ENCODE measurements at places on chromosomes 6 and 20.

- DNase-seq = no peak
These were observed 405.2 kb downstream of the RFPL4B start for GRCh38 chr6:112752305-112752704.

- no peak for DNase-seq
These were observed 481.9 kb downstream of the C6orf118 start for GRCh38 chr6:164827537-164827936.

DNA sequence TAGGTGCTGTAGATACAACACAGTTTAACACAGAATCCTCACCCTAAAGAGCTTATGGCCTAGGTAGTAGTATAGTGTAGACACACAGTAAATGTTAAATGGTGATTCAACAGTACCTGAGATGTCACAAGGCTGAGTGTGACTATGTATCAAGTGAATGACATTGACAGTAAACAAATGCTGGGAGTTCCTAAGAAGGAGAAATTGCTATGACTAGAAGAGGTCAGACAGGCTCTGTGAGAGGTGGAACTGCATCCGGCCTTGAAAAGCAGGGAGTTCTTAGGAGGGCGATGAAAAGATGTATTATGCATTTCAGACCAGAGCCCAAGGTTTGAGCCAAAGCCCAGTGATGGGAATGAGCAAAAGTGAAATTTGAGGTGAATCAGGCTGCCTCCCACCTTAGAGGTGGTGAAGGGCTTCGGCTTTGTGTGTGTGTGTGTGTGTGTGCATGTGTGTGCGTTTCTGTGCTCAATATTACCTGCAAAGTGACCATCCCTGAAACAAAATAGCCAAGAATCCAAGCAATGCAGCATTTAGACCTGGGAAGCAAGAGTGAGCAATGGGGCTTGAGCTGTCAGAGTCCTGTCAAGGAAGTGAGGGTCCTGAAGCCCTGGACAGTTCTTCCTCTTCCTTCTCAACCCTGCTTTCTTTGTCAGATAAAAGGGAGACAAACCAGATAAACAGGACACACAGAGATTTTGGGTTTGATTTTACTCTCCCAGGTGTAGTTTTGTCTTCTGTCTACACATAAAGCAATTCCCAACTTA is 32.3 kb upstream of the CITED2 start:
- DNase-seq = no peak

GRCh38 chr6:15442467-15442866 is 196.6 kb downstream of the JARID2 start:
- DNase-seq = no peak

DNA sequence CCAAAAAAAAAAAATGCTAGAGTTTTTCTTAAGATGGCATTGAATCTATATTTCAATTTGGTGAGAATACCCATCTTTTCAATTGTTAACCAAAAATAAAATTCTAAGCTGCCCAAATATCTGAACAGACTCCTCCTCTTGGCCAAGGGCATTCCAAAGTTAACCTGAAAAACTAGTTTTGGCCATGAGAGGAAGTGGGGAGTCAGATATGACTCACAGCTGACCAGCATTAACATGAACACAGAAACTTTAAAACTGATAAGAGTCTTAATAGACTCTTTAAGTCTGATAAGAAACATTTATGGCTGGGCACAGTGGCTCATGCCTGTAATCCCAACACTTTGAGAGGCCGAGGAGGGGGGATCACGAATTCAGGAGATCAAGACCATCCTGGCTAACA is 171.3 kb downstream of the FAXC start:
- DNase-seq = no peak
